ENCODE measurements at places on chromosomes 5 and 9. TPM values are rescaled to one million over a fixed set of nuclear protein-coding genes. Genes with fewer than 3 reads are reported as not detected.

GRCh38 chr9:107188376-107188775, 94.7 kb upstream of the RAD23B start:
- DNase-seq: no peak

The SLC36A2 gene
- 0.49 TPM for polyA plus RNA-seq

GRCh38 chr5:95590880-95591279, 29.0 kb upstream of the GPR150 start:
- DNase-seq: no peak

DNA sequence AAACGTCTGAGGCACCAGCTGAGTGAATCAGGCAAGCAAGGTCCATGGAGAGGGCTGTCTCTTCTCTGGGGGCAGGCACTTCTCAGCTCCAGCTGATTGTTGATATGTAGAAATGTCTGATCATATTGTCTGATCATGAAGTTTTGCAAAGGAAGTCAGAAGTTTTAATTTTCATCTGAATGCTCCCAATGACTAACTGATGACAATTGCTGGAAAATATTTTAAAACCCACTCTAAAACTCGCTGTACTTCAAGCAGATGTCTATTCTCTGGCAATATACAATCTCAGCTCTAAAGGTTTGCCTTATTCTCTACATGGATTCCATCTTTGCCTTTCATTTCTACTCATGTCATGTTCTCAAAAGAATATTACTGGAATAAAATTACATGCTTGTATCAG, 12.7 kb downstream of the PLK2 start:
- no peak for DNase-seq

DNA sequence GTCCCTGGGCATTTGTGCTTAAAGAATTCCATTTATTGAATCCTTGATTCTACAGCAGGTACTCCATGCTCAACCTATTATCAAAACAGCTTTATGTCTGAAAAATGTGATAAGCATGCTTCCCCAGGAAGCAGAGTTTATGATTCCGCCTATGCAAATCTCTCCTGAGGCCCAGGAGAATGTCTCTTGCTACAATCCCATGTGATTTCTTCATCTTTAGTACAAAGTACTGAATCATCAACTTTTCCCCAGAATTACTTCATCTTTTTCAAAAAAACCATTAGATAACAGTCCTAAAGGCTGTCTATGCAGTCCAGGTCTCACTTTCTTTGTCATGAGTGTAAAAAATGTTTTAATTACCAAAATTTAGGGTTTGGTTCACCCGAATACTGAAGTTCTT, 130.2 kb upstream of the ADAMTSL1 start:
- DNase-seq: no peak

DNA sequence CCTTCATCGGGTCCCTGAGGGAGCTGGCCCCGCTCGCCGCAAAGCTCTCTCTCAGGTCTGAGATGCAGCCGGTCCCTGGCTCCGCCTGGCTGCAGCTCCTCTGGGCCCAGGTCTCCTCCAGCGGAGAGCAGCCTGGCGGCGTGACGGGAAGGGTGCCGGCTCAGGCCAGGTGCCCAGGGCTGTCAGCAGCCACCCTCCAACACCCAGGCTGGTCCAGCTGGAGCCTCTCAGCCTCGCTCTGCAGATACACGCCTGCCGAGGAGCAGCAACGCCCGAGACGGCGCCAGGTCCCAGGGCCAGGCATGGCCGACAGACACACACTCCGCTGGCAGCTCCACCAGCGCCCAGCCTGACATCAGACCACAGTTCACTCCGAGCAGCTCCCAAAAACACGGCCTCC, 25.6 kb downstream of the FAM163B start:
- DNase-seq: no peak

DNA sequence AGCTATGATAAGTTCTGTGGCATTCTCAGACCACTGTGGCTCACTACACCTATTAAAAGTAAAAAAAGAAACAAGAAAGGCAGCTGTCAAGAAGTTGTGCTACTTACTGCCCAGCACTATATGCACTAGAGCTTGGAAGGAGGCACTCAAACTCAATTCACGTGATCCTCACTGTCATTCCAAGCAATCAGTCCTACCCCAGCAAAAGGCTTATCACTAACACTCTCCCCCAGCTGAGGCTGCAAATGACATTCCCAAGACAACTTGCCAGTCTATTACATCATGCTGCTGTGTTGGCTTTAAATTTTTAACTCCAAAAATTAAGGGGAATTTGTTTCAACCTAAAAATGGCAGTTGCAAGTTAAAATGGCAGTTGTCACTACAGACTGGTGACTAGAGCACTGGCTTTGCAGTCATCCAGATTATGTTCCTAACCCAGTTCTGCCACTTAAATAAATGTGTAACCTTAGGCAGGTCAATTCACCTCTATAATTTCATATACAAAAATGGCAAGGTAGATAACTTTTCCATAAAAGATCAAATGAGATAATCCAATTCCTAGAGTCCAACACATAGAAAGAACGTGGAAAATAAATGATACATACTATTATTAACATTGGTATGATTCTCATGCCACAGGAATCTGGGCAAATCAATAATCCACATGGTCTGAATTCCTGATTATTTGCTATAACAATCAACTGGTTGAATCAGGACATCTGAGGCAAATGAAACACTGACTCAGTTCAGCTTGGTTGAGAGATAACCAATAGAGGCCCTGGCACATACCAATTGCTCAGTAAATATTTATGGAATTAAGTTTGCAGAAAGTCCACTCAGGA, 52.4 kb downstream of the FBXW11 start:
- no peak for DNase-seq

All from hindlimb muscle (tissue), 1 donor.